ENCODE measurements at places on chromosomes 11 and 22.

GRCh38 chr11:58133309-58134076 is 8.2 kb upstream of the OR9I1 start:
- no peak for DNase-seq

DNA sequence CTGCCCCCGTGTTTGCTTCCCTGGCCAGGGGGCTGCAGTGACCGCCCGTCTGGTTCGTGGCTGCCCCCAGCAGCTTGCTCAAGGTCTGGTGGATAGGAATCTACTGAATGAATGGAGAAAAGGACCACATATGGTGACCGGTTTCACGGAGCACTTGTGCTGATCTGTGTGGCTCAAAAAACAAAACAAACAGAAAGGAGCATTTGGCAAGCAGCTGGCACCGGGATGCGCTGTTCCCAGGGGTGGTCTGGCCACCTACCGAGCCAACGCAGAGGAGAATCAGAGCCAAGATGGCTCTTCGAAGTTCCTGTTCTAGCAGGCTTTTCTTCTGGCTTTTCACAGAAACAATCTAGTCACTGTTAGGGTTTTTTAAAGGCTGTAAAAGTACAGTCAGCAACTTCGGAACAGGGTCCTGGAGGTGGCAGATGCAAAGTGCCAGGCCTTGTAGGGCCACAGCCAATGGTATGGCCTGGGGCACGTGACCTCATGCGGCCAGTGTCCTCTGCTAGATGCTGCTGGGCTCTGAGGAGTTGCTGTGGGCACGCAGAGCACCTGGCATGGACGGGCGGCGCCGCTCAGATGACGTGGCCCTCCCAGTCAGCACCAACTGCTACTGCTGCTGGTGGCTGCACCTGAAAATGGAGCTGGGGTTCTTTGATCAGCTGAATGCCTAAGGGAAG is 27.3 kb upstream of the PACSIN2 start:
- DNase-seq, result no peak

DNA sequence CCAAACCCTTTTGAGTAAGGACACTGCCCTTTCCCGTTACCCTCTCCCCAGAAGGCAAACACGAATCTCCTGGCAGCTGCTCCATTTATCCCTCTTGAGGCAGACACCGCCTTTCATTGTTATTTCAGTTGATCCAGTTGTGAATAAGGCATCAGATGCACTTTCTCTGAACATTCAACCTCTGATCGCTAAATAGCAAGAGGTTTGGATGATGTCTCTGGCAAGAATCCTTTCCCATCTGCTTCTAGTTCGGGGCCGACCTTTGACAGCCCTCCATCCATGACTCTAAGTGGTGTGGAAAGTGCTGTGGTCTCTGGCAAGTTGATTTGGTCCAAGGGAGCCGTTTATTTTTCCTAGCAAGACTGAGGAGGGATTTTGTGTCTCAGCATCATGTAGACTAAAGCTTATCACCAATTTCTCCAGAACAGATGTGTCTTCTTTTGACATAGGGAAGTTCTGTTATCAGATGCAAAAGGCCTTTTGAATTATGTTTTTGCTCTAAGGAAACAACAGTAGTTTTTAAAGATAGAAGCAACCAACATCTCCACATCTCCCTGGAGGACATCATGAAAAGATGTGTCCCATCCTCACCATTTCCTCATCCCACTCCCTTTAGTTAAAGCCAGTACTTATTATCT is 123.6 kb downstream of the CCDC34 start:
- no peak for DNase-seq

DNA sequence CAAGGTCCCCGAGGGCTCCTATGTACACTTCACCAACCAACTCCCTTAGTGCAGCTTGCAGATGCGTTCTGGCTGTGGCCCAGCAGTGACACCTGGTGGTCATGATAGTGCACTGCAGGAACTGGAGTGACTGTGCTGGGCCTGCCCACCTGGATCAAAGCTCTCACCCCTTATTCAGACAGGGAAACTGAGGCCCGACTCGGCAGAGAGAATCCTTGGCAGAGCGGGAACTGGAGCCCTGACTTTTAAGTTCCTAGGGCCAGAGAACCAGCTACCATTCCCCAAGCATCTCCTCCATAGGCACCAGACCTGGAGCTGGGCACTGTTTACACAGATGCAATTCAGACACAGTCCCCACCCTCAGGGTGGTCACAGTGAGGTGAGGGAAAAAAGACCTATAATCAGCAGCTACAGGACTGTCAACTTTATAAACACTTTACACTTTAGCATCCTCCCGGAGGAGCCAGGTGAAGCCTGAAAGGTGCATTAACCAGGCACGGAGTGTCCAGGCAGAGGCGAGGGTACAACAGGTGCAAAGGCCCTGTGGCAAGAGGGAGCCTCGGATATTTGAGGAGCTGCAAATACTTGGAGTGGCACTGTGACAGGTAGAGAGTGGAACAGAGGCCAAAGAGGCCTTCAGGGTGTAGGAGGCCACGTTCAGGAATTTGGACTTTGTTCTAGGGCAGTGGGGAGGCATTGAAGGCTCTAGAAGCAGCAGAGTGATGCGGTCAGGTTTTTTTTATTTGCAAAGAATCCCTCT is 22.0 kb downstream of the RHBDD3 start:
- peak; percentile 69 for DNase-seq

DNA sequence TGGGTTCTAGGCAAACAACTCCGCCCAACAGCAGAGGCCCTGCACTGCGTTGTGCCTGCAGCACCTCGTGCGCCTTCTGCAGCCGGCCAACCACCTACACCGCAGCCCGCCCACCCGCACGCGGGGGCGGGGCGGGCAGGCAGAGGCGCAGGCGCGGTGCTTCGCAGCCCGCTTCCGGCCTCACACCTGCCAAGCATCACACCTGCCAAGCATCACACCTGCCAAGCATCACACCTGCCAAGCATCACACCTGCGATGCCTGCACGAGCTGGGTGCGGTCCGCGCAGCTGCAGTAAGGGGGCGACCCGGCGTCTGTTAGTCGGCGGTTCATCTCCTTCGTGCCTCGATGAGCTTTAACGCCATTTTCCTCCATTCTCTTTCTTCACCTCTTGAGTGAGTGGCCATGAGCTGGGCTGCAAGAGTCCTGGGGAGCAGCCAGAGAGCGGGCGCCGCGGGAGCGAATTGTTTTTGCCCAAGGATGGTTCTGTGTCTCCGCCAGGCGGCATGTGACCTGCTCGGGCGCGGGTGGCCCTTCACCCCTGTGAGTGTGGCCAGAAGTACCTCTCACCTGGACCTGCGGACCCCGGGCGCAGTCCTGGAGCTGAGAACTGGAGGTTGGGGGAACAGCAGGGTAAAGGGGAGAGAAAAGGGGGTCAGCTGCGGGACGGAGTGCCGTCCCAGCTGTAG is at the start of gene LDHAL6A:
TSS of gene LDHAL6A (plus strand) at position 171 of the 687 bp plus-strand sequence. CDS start 825 bp downstream, outside the sequence.
- no peak for DNase-seq

DNA sequence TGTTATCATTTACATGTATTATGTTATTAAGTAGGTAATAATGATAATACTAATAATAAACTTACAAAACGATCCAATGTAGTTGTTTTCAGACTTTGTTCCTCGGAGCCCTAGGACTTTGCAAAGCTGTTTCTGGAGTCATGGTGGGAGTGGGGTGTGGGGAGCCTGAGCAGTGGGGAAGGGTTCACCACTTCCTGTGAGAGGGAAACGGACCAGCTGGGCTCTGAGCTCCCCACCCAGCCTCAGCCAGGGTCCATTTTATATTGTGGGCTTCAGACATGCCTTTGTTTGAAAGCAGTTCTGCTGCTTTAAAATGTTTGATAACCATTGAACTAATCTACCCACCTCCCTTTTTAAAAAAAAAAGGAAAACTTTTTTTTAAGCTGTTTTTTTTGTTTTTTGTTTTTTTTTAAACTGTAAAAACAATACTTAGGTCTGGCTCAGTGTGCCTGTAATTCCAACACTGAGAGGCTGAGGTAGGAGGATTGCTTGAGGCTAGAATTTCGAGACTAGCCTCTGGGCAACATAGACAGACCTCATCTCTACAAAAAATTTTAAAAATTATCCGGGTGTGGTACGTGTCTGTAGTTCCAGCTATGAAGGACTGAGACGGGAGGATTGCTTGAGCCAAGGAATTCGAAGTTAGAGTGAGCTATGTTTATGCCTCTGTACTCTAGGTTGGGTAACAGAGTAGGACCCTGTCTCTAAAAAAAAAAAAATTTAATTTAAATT is 7.0 kb downstream of the SERPING1 start:
- DNase-seq, result no peak

DNA sequence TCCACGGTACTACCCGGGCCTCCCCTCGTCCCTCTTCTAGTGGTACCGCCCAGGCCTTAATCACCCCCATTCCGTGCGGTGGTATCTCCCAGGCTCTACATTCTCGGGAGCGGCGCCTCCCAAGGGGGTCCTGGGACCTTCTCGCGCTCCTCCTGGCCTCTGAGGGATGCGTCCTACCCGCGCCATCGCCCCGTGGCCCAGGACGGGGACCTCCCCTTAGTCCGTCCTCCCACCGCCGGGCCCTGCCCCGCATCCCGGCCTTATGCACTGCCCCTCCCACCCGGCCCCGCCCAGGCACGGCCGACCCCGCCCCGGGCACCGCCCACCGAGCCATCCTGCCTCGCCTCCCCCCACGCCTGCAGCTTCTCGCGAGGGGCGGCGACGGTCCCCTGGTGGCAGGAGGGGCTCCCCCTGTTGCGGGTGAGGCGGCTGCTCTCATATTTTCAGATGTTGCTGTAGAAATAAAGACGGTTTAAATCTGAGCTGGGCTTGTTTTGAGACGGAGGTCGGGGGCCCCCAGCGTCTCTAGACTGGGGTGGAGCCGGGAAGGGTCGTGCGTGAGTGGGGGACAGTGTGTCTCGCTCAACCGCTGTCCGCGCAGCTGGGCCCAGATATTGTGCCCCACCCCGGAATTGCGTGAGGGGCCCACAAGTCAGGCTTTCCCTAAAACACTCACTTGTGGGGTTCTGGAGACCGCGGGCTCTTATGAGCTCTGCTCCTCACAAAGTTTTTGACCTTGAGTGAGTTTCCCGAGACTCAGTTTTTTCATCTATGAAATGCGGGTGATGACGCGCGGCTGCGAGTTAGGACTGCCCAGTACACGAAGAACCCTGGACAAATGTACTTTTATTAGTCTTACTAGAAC is 828 bp upstream of the RAB1B start:
- DNase-seq, result peak; percentile 82

DNA sequence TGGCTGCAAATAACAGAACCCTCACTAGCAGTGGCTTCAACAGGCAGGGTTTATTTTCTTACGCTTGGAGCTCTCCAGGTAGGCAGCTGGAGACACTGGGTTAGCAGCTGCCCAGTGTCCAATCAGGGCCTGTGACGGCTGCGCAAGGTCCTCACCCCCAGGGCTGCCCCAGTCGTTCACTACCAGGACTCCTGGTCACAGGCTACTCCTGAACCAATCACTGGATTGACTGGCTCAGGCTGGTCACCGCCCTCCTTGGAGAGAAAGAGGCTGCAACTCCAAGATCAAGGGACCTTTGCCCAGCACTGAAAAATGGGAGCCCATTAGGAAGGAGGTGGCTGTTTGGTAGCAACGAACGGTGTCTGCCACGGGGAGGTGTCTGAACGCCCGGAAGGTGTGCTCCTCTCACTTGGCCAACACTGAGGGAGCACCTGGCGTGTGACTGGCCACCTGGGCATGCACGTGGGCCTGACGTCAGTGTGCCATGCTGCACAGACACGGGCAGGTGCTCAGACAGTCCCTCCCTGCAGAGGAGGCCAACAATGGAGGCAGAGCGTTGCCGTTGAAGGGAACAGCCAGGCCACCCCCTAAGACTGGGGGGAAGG is 5.1 kb downstream of the ARSA start:
- DNase-seq, result no peak

GRCh38 chr11:34192481-34193401 is 87.3 kb downstream of the NAT10 start:
- DNase-seq, result no peak

GRCh38 chr11:119363851-119364590 is 17.5 kb downstream of the USP2 start:
- no peak for DNase-seq

DNA sequence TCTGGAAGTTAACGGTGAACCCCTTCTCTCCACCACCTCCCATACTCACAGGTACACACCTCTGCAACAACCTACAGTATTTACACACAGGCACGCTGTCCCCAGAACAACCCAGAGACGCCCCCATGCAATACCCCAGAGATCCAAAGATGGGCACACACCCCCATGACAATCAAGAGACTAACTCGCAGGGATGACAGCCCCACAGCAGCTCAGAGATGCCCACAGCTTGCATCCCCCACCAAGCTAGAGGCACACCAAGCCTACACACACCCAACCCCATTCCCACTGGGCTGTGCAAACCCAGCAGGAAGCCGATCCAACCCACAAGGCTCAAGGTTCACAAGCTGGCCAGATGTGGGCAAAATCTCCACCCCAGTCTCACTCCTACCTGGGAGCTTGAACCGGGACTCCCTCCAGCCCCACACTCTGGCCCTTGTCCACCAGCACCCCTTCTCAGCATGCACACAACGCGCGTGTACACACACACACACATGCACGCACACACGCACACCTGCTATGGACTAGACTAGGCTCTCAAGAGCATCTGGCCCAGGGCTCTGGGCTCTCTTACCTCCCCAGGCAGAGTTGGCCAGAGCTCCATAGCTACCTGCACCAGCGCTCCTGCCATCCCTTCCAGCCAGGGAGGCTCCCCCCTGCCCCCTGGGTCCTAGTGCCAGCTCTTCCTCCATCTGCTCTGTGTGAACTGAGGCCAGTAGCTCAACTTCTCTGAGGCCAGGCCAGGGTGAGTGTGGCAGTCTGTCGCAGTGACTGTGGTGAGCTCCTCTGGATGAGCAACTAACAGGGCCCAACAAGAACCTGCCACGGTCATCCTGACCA is 11.5 kb downstream of the STARD10 start:
- DNase-seq, result no peak

GRCh38 chr11:67420147-67420645 is 4.7 kb downstream of the CARNS1 start:
- no peak for DNase-seq

DNA sequence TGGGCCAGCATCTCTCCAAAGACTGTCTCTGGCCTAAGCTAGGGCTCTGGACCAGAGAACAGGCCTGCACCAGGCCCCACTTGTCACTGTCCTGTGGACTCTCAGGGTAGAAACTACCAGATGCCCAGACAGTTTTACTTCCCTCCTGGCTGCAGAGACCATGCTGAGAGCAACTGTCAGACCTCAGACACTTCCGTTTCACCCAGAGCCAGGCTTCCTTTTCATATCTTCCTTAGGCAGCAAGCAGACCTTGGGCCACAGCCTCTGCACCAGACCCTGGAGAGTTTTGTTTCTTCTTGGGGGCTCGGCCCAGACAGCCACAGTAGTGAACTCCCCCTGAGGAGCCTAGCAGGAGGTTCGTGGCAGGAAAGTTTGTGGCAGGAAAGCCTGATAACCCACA is 12.1 kb upstream of the FCHSD2 start:
- DNase-seq, result peak; percentile 39

- no peak for DNase-seq
Measured at GRCh38 chr11:119266063-119266462, 50.9 kb downstream of the MCAM start.

DNA sequence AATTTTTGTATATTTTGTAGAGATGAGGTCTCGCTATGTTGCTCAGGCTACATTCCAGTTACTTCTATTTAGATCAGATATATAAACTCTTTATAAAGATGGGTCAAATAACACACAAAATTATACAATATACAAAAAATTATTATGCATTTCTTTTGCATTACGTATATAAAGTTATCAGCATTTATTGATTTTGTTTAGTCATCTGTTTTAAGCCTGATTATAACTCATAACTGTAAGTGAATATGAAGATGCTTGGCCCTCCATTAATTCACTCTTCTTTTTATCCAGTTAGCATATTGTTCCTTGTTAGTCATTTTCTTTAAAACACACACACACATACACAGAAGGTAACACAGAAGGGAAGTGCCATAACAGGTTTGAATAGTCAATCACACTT is 14.5 kb downstream of the AQP11 start:
- DNase-seq, result no peak

GRCh38 chr11:101860696-101861427 is 53.9 kb upstream of the CEP126 start:
- DNase-seq, result peak; percentile 59
